SK-MEL-5 (cell line): ENCODE measurements at places on chromosomes 2 and 18.
A peak's percentile ranks its signal among the peaks of the same experiment; 100 is the strongest.

GRCh38 chr2:139610512-139610911 lies 830.3 kb upstream of the NXPH2 start:
- no peak for DNase-seq

DNA sequence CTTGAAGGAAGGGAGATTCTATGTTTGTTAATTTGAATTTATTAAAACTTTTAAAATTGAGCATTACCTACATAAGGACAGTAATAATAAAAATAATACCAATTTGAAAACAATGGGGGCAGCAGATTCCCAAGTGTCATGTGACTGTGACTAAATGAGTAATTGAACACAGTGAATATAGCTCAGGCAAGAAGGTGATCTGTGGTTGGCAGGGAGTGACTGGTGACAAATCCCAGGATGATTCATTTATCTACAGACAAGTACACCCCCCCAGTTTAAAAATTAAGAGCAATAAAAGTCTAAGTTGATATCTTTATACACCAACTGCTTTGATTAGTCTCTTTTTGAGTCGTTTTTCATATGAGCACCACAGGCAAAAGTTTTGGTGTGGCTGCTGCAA lies 299.5 kb downstream of the ARHGAP15 start:
- no peak for DNase-seq

DNA sequence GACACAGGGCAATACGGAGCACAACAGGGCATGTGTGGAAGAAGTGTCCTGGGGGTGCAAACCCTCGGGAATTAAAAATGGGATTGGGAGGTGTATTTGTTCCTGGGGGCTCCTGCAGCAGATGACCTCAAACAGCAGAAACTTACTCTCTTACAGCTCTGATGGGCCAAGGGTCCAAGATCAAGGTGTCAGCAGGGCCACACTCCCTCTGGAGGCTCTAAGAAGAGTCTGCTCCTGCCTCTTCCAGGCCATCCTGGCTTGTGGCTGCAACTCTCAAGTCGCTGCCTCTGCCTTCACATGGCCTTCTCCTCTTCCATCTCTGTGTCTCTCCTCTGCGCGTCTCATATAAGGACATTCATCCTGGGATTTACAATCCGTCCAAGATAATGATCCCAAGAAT lies 12.4 kb upstream of the SPATA3 start:
- no peak for DNase-seq

GRCh38 chr2:221347471-221347870 lies 224.6 kb downstream of the EPHA4 start:
- DNase-seq: peak; percentile 72

DNA sequence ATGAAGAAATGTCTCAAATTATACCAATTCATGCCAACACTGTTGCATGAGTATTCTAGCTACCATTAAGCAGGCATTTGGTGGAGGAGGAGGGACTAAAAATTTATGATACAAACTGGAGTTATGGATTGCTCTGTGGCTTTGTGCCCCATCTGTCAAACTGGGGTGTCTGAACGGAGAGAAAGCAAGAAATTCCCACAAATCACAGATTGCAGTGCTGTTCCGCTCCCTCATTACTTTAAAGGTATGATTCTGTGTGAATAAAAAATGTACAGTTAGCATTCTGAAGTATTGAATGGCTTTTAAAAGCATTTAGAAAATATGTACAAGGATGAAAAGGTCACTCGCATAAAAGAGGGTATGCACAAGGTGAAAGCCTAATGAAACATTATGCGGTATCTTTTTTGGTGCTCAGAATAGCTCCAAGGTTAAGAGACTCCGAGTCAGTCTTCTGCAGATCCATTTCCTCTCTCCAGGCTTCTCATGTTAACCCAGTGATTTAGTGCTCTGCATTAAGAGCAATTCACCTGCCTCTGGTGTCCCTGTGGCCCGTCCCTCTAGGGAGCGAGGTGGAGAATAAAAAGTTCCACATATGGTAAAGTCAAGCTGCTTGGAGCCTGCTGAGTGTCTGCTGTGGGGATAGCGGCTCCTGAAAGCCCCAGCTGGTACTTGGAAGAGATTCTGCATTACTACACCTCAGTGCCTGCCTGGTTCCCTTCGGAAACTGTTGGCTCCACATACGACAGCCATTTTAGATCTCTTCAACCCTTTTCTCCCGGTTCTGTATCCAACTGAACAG lies 184.2 kb downstream of the ZNF521 start:
- no peak for DNase-seq

- peak; percentile 44 for DNase-seq
Observed at GRCh38 chr18:14945984-14946383, 198.0 kb downstream of the ANKRD30B start.

GRCh38 chr2:177229442-177230242 lies 17.0 kb downstream of the HNRNPA3 start:
- DNase-seq: no peak

DNA sequence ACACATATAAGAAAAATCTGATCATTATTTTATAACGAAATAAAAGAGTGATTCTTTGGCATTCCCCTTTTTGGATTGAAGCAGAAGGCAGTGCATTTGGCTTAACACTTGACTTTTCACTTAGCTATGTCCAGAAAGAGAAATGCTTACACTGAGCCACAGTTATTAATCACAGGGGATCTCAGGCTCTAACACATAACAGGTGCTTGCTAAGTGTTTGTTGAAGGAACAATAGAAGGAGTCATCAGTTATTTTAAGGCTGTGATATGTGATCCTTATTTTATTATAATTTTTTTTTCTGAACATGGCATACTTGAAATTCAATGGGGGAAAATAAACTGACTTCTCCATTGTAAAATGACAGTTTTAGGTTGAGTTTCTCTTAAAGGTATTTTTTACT lies 209.5 kb downstream of the UBE2E3 start:
- no peak for DNase-seq

DNA sequence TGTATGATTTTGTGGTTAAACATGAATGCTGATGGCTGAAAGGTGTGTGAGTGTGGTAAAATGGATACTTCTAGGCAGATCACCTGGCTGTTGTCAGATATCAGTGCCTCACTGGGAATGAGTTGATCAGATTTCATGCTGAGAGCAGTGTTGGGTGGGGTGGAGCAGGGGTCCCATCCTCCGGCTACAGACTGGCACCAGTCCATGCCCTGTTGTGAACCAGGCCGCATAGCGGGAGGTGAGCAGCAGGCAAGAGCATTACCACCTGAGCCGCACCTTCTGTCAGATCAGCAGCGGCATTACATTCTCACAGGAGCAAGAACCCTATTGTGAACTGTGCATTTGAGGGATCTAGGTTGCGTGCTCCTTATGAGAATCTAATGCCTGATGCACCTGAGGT lies 78.7 kb downstream of the GLI2 start:
- DNase-seq: no peak

DNA sequence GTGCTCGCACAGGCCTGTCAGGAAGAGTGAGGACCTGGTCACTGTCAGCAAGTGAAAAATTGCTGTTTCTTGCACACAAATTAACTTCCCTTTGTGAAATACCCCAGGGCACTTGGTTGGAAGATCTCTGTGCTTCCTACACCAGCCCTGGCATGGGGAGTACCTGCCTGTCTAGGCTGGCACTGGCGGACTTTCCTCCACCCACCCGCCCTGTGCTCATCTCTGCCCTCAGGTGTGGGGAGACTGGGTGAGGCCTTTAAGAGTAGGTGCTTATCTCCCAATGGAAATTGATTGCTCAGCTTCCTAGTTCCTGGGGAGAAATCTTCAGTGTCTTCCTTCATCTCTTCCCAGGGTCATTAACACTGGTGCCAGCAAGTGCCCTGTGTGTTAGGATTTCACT lies 42.1 kb downstream of the IMPA2 start:
- no peak for DNase-seq

GRCh38 chr2:219848882-219849281 lies 221.5 kb downstream of the SLC4A3 start:
- no peak for DNase-seq

DNA sequence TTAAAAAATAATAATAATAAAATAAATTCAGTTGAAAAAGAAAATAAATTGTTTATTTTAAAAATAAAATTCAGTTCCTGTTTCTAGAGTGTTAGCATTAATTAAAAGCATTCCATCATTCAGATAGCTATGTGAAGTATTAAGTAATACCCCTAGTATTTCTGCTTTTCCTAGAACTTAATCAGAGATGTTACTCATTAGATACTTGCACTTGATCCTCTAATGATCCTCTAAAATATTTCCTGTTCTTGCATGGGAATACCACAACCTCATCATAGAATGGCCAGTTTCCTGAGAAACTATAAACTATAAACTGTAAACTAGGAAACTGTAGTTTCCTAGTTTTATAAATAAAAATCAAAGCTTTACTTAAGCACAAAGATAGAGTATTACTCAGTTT lies 11.1 kb upstream of the CNNM3 start:
- no peak for DNase-seq

- no peak for DNase-seq
Observed at GRCh38 chr2:15772086-15772595, 168.2 kb upstream of the MYCN start.

DNA sequence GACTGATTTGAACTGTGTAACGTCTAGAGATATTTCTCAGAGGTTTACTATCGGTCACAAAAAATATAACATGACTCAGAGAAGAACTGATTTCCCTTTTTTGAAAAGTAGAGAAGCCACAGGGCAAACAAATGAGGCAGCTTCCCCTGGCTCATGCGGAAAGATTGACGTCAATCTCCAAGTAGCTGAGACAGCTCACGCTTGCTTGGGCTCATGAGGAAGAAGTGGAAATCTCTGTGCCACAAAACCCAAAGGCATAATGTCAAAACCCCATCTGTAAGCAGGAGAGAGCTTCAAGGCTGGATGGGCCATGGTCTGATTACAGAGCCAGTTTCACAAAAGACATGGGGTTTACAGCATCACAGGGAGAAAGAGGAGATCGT lies 188.1 kb downstream of the ARL4C start:
- peak; percentile 88 for DNase-seq

- DNase-seq: peak; percentile 18
Observed at GRCh38 chr2:96505231-96505889, at the start of gene NEURL3. Gene NEURL3, minus strand, starts transcription at chr2:96505357. Its CDS starts 71 bp downstream, at chr2:96505286.

DNA sequence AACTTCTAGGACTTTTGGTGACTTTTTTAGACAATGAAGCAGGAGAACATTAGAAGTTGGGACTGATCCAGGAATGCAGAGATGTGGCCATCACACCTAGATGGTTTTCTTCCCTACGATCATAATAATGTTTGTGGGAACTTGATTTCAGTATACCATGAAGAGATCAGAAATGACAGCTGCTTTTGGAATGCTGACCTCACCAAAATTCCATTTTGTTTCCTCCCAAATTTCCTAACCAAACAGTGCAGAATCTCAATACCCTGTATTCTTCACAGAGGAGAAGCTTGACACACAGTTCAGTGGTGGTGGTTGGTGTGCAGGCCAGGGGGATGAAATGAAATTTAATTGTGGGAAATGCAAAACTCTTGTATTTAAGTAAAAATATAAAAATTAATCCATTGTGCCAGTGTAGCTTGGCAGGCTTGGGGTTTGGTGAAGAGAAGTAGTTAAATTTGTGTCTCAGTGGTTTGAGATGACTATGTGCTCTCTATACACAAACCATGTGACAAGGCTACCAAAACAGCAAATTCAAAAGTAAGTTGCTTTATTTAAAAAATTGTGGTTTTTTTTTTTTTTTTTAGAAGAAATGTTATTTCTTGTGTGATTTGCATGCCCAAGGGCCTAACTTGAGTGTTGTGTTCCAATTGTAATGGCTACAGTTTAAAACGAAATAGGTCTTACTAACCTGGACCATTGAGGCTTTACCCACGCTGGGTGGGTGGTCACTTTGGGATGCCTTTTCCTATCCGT lies 252.4 kb downstream of the LPIN1 start:
- no peak for DNase-seq

GRCh38 chr2:9753276-9753600 lies 90.0 kb upstream of the TAF1B start:
- no peak for DNase-seq

DNA sequence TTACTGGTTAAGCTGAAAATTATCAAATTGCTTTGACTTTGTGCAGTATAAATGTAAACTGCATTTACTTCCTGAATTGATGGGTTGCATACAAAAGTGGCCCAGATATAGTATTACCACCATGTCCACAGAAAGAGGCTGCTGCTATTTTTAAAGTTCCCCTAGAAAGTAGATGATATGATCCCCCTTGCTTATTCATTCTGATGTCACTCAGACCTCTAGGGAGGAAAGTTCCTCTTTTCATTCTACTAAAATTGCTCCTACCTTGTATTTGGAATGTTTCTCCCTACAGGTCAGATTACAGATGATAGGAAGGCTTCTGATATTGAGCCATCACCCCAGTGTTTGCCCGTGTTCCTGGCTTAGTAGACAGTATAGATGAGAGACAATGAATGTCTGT lies 247.6 kb upstream of the TNP1 start:
- no peak for DNase-seq

GRCh38 chr2:105571445-105571987 lies 172.7 kb upstream of the FHL2 start:
- no peak for DNase-seq

DNA sequence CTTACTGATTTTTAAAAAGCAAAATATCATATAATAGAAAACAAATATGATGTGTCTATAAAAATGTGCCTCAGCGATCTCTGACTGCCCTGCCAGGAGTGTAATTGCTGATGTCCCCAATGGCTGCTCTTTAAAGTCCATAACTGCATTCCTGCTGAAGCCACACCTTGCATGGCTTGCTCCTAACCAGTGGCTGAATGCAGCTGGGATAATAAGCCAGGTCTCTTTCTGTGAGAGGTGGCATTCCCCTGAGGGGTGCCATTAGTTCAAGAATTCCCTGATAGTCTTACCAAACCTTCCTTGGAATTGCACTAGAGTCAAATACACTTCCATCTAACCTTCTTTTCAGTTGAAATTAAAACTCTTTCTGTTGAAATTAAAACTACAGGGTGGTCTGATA lies 125.8 kb upstream of the ZNF804A start:
- DNase-seq: no peak

DNA sequence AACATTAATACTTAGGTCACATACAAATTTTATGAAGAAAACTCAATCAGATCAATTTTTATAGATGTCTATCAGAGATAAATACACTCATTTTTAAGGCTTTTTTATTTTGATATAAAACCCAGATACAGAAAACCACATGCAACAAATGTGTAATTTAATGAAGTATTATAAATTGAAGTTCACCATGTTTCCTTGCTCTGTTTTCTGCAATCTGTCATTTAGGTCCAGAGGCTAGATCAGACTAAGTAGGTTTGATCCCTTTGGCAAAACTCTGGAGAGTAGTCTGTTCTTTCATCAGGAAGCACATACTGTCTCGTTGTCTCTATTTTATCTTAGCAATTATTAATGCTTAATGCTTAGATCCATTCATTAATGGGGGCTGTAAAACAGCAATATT lies 841.6 kb downstream of the MBD2 start:
- no peak for DNase-seq

DNA sequence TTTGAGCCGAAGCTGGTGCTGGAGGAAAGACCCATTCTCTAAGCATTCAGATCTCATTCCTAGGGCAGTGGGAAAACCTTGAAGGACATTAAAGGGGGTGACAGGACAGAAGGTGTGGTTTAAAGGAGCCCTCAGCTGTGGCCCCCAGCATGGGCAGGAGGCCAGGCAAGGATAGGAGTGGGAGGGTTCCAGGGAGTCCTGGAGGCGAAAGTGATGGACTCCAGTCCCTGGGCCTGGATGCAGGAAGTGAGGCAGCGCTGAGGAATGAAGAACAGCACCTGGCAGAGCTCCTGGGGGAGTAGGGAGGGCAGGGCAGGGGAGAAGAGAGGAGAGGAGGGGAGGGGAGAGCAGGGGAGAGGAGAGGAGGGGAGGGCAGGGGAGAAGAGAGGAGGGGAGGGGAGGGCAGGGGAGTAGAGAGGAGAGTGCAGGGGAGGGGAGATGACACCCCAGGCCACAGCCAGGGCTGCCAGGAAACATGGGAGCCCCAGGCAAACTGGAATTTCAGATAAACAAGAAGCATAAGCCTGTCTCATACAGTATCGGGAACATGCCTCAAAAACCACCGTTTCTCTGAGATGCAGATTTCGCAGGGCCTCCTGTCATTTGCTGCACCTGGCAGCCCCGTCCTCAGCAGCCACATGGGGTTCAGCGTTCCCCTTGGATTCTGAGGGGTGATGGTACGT lies 5.7 kb downstream of the RAMP1 start:
- no peak for DNase-seq
